ENCODE measurements at places on chromosomes 7 and 10.

- DNase-seq: no peak
Observed at GRCh38 chr10:80460399-80461207, 6.5 kb downstream of the TSPAN14 start.

DNA sequence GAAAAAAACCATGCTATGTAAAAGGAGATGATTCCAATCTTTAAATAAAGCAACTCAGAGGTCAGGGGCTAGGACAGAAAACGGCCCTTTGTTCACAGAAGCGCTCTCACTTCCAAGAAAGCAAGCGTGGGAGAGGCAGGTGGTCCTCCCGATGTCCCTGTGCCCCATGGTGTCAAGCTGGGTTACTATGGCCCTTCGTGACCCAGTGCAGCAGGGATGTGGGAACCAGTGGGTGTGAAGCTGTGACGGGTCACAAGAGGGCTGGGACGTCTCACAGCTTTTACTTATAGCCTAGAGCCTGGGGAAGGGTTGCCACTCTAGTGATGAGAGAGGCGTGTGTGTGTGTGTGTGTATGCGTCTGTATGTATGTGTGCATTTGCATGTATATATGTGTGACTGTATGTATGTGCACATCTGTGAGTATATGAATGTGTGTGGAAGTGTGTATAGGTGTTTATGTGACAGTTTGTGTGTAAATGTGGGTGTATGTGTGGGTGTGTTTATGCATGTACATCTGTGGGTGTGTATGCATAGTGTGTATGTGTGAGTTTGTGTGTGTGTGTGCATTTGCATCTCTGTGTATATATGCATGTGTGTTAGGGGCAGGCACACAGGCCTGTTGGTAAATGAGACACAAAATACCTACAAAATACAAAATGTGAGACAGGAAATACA is 25.2 kb downstream of the HTRA1 start:
- DNase-seq: no peak

- no peak for DNase-seq
Observed at GRCh38 chr7:107850216-107850615, 40.8 kb upstream of the DLD start.

DNA sequence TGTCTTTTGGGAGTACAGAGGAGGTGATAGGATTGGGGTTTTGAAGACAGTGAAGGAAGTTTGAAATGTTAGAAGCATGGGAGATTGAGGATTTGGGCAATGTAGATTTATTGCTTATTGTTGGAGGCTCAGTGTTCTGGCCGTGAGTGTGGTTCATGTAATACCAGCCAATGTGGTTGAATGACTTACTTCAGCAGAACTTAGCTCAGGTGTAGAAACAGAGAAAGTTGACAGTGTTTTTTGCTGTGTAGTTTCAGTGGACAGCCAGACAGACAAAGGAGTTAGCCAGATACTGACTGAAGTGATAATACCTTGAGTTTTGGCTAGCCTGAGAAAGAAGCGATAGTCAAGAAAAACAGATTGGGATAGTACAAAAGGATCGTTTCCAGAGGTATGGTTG is 88.5 kb downstream of the AHCYL2 start:
- DNase-seq: no peak

- DNase-seq: no peak
Observed at GRCh38 chr10:29608476-29609301, 26.1 kb downstream of the SVIL start.

DNA sequence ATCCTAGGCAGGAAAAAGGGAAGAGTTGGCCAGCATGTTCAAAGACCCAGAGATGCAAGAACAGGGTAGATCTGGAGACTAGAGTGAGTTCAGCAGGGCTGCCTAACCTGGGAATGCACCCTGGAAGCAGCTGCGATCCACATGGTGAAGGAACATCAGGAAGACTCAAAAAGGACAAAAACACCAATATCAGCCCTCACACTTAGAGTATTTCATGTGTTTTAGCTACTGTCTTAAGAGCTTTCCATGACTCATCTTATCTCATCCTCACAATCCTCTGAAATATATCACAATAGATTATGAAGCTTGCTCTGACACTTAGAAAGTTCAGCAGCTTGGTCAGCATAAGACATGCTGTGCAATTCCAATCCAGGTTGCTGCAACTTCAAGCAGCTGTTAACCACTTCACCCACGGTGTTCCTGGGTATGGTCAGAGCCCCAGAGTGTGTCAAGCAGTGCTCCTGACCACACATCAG is 380.9 kb downstream of the PARD3 start:
- DNase-seq: no peak

DNA sequence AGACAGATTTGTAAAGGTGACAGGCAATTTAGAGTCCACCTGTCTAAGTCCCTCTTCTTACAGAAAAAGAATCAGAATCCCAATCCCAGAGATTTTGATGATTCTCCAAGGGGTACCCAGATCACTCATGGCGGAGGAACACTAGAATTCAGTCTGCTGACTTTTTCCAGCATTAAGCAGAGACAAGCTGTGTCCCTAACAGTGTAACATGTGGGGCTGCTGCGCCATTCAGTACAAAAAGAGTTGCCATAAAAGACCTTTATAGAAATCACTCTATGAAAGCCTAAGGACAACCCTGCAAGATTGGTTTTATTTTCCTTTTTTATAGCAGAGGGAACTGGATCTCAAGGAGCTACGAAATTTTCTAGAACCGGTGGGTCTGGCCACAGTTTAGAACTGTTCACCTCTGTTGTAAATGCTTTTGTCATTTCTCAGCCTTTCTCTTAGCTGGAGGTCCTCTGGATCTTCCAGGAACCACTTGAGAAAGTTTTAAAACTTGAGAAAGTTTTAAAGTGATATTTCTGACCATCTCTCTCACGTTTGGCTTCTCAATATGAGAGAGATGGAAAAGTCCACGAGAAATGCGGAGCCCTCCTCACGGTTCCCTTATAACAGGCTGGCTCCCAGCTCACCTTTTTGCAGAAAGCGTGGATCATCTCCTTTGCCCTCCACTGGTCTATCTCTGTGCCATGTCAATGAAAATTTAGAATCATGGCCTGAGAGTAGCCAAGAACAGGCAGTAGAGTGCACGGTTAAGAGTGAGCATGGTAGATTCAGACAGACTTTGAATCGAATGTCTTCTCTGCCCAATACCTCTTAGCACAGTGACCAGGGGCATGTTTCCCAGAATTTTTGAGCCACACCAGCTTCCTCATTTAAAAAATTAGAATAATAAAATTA is 826 bp downstream of the GIMAP7 start:
- peak; percentile 25 for DNase-seq

Data from suppressor macrophage treated with lipopolysaccharide for 4 hours (primary cell).